OCI-M1 (cell line): ENCODE measurements at places on chromosomes 4 and X.
A peak's percentile ranks its signal among the peaks of the same experiment; 100 is the strongest.

- no peak for DNase-seq
These were observed 1317.2 kb downstream of the PCDH7 start for GRCh38 chr4:32037399-32037798.

DNA sequence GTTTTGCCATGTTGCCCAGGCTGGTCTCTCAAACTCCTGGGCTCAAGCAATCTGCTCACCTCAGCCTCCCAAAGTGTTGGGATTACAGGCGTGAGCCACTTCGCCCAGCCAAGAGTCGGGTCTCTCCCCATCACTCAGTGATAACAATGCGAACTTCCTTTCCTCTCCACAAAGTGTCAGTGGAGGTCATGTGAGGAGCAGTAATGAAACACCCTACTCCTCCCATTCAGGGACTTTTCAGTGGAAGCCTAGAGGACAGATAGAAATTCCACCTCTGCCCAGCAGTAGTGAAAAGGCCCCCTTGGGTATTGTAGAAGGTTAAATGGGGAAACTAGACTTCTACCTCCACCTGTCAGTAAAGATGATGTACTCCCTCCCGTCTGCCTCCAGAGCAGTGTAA lies 141.9 kb upstream of the STK26 start:
- DNase-seq, result peak; percentile 43

GRCh38 chrX:19814240-19814639 lies 73.2 kb downstream of the SH3KBP1 start:
- peak; percentile 59 for DNase-seq

- DNase-seq, result no peak
These were observed 7.0 kb downstream of the MTM1 start for GRCh38 chrX:150575419-150575814.

DNA sequence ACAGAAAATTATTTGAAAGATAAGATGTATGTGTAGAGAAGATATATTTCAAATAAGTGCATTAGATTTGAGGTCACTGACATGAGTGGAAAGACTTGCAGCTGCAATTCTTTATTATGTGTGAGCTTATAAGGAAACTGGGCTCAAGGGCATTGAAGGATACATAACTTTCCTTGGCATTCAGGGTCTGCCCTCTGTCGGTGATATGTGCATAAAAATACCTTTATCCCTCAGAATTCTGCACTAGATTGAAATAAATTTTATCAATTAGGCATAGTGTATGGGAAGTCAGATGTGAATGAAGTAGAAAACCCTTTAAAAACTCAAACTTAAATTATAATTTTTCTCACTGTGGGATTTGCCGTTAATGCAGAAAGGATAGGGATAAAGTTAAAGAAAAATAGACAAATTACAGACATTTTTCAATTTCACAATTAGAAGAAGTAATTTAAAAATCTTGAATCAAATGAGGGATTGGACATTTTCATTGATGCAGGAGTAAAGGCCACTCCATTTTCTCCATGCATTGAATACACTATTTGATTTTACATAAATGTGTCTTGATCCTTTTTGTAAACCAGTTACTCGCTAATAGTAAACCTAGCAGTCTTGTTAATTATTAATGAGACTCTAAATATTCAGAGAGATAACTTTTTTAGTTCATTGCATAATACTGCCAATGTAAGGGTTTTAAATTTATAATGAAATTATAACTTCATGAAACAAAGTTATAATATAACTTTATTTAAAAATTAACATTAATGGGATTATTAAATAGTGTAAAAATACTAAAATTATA lies 21.0 kb upstream of the ETNPPL start:
- peak; percentile 42 for DNase-seq

GRCh38 chrX:17564689-17565409 lies 172.4 kb upstream of the SCML1 start:
- DNase-seq, result no peak

- DNase-seq, result no peak
These were observed at the start of gene ENAM for GRCh38 chr4:70628444-70628843. Gene ENAM (plus strand): TSS chr4:70628744. CDS start chr4:70629501, 757 bp downstream.

DNA sequence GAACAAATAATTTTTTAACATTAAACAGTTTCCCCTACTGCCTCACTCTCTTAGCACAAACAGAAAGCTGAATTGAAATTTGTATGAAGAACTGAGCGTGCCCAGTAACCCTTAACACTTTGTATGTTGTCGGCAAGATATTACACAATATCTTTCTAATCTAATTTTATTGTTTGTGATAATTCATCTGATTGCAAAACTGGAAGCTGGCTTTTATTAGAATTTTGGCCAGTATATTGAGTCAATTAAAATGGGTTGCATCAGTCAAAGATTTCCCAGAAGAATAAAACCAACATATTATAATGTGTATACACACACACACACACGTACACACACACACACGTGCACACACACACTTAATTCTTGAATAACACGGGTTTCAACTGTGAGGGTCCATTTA lies 2332.1 kb downstream of the PCDH7 start:
- DNase-seq, result no peak

- peak; percentile 70 for DNase-seq
These were observed 360.4 kb upstream of the NWD2 start for GRCh38 chr4:36884151-36884550.

- DNase-seq, result peak; percentile 3
These were observed 16.7 kb upstream of the CXorf38 start for GRCh38 chrX:40663880-40664630.

- DNase-seq, result no peak
These were observed 40.0 kb upstream of the ARSJ start for GRCh38 chr4:114019276-114019968.

DNA sequence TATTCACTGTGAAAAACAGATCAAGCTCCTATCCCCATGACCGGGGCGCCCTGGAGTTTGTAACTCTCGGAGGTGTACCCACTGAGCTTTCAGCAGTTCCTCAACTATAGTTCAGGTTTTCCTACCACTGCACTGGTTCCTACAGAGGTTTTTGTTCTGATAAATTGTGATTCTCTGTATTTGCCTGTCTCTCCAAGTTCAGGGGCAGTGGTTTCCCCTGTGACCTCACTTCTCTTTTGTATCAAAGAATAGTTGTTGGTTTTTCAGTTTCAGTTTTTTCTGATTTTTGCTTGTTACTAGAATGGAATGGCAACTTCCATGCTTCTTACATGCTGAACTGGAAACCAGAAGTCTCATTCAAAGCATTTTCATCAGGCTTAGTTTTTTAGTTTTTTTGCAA lies 56.8 kb upstream of the PLS3 start:
- no peak for DNase-seq

GRCh38 chr4:6939761-6940743 lies 30.4 kb downstream of the TBC1D14 start:
- DNase-seq, result no peak

DNA sequence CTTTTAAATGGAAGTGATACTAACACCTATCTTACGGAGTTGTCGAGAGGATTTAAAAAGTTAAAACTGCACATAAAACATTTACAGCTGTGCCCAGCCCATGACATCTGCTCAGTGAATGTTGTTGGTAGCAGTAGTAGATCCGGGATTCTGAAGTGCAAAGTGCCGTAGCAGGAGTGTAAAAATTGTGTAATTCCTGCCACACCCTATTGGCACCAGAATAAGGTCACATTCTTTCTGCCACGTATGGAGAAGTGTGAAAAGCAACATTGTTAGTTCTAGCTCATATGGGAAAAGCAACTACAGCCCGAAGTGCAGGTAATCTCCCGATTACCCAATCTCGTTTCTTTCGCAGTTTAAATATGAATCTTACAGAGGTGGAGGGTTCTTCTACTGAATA lies 31.2 kb downstream of the PRIMPOL start:
- DNase-seq, result no peak

- DNase-seq, result no peak
These were observed 15.3 kb downstream of the RAB33B start for GRCh38 chr4:139469216-139469615.

DNA sequence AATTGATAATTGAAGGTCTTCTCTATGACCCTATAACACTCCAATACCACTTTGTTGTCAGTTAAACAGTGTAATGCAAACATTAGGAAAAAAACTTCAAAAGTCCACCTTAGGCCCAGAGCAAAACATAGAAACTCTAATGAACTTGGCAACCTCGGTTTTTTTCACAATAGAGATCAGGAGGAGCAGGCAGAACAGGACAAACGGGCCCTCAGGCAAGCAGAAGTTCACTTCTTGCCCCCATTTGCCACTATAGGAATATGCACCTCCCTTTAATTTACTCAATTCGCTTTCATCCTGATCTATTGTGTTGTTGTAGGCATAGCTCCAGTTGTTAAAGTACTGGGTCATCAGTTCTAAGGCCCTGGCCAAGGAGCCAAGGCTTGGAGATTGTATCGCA lies 18.2 kb downstream of the ACOX3 start:
- no peak for DNase-seq

- no peak for DNase-seq
These were observed 19.7 kb downstream of the NOP14 start for GRCh38 chr4:2943364-2944090.

- no peak for DNase-seq
These were observed 42.1 kb downstream of the AFF1 start for GRCh38 chr4:86976801-86977485.

- no peak for DNase-seq
These were observed 50.5 kb downstream of the CXCL1 start for GRCh38 chr4:73919691-73920090.

DNA sequence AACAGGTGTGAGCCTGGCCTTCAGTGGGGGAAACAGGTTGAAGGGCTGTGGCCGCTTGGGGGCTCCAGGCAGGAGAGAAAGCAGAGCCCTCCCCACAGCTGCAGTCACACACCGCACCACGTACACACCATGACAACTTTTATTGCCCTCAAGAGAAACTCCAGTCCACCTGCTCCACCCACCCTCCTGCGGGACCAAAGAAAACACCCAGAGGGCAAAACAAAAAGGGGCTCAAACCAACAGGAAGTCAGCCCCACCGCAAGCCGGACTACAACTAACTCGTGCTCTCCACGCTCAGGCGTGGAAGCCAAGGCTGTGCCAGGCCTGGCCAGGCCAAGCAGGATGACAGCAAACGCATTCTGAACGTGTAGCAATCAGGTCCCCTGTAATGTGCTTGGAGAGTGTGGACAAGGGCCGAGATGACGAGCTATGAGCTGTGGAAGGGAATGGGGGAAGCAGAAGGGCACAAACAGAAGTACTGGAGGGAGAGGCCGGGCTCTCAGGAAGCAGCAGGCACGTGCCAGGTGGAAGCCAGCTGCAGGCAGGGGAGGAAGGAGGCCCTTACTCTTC lies 12.7 kb downstream of the SLC6A8 start:
- DNase-seq, result no peak

DNA sequence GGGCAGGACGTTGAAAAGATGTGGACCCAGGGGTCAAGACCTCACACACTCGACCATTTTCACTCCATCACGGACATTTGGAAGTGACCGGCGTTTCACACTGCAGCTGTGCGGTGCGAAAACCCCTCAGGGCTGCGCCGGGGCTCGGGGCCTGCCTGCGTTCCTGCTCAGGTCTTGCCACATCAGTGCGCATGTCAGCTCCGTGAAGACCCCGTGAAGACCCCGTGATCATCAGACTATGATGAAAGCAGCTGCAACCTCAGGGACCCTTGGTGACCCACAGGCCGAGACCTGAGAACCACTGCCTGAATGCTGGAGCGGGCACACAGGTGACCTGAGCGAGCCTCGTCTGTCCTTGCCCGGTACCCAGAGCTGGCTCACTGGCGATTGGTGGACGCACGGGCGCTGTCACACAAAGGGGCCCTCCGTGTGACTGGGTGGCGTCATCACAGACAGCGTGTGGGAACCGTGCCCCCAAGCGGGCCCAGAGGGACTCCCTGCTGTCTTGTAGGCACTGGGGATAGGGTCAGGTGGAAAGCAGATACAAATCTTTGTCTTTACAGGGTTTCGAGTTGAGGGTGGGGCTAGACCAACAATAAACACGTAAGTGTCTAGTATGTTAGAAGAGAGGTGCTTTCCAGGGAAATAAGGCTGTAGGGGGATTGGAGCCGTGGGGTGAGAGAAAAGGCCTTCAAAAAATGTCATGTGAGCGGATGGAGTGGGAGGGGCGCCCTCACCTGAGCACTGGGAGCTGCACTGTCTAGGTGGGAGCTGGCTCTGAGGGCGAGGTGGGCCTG lies 12.7 kb downstream of the MSANTD1 start:
- DNase-seq, result no peak

DNA sequence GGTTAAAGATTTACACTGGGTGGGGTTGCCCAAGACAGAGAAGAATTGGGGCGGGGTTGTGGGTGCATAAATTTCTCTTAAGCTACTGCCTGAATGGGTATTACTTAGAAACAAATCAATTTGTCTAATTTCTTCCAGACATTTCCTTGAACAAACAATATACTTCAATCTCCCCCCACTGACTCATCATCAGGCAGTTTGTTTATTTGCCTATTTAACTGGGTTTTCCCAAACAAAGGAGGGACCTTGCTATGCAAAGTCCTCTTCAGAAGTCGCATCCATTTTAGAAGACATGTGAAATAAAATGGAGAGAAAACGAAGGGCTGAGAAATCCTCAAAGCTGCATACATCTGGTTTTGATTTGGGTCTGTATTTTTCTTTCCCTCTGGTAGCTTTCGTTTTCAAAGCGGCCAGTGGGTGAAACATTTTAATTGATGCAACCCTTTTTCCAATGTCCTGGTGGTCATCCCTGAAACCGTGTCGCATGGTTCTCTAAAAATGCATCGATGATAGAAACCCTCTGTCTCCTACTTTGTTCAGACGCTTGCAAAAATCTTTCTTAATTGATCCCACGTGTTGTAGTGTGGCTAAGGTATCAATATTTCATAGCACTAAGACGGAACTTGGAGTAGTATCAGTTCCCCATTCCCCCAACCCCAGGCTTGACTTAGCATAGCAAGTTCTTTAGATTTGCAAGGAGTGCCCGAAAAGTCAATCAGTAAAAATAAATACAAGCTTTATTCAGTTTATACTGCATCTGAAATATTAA lies 115.1 kb upstream of the MXRA5 start:
- DNase-seq, result no peak
